ENCODE measurements at places on chromosomes 7 and 10. TPM values are rescaled to one million over a fixed set of nuclear protein-coding genes. Genes with fewer than 3 reads are reported as not detected.
A peak's percentile ranks its signal among the peaks of the same experiment; 100 is the strongest.

- no peak overlapping the region for H3K27ac ChIP-seq
- no peaks in the 10 kb centered on the region for H3K4me1 ChIP-seq
- no peaks in the 10 kb centered on the region for H3K27me3 ChIP-seq
- no peaks in the 10 kb centered on the region for H3K36me3 ChIP-seq
- no peak for DNase-seq
- H3K4me3 ChIP-seq, result no peak overlapping the region
These were observed 156.7 kb downstream of the PRKG1 start for GRCh38 chr10:51230887-51231585.

DNA sequence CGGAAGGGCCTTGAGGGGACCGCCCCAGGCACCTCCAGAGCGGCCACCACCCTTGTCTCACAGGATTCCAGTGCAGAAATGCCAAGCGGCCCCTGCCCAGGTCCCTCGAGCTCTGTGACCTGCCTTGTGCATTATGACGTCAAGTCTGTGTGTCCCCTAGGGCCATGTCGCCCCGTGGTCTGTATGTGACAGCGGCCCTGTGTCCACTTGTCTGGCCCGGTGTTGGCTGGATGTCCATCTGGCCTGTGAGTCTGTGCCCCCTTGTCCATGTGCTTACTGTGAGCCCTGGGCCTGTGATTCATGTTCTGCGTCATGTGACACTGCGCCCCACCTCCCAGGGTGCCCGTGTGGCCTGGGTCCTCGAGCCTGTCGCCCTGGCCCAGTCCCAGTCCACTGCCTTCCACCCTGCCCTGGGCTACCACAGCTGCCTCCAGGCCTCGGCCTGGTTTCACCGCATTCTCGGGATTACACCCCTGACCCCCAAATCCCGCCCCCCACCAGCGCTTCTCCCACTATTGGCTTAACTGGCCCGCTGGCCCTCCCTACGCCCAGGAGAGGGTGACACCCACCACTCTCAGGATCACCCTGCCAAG, 66.6 kb upstream of the ZNF722 start:
- no peak overlapping the region for H3K27ac ChIP-seq
- H3K36me3 ChIP-seq, result no peaks in the 10 kb centered on the region
- no peaks in the 10 kb centered on the region for H3K27me3 ChIP-seq
- no peaks in the 10 kb centered on the region for H3K4me1 ChIP-seq
- H3K4me3 ChIP-seq, result no peak overlapping the region

DNA sequence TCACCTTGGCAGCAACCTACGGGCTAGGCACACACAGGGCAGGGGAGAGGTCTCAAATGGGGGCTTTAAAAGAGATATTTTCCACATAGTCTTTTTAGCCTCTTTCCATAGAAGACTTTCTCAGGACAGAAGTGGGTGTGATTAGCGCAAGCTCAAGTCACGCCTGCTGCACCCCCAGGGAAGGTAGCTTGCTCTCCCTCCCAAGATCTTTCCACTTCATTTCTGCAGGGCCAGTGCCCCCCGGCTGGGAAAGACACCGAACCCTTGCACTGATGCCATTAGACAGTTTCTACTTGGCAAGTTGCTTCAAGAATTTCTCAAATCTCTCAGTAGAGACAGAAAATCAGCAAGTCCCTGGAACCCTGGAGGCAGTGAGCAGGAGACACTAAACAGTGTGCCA, 19.4 kb downstream of the CHST15 start:
- no peak overlapping the region for H3K4me3 ChIP-seq
- H3K36me3 ChIP-seq, result no peaks in the 10 kb centered on the region
- DNase-seq, result no peak
- H3K27ac ChIP-seq, result peak overlapping the region; percentile 9
- peaks cover 33% of the 10 kb centered on the region for H3K4me1 ChIP-seq

GRCh38 chr7:42770114-42770513, 141.8 kb downstream of the C7orf25 start:
- no peaks in the 10 kb centered on the region for H3K4me1 ChIP-seq
- H3K27me3 ChIP-seq, result no peaks in the 10 kb centered on the region
- no peak overlapping the region for H3K4me3 ChIP-seq
- no peak overlapping the region for H3K27ac ChIP-seq
- DNase-seq, result no peak

DNA sequence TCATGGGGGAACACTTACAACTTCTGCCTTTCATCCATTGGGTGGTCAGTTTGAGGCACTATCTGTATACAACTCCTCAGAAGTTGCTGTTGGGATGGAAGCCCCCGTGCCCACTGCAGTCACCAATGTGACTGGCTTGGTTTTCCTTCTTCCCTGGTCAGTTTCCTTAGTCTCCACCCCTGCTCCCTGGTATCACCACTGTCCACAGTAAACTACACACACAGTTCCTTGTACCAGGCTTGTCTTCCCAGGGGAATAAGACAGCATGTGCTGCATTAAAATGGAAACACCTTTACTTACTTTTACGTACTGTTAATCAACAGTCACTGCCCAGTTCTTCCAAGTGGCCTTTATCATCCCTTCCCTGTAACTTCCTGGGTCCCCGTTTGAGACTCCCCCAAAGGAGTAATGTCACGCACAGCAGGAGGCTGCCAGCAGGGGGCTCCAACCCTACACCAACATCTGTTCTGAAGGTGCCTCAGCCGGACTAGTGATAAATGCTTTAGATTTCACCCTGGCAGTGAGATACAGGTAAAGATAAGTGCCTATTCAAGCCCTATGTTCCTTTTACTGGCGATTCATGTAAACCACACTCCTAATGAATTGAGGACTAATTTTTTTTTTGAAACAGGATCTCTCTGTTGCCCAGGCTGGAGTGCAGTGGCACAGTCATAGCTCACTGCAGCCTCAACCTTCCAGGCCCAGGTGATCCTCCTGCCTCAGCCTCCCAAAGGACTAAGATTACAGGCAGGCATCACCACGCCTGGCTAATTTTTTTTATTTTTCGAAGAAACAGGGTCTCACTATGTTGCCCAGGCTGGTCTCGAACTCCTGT, 45.3 kb upstream of the PIK3AP1 start:
- no peaks in the 10 kb centered on the region for H3K27me3 ChIP-seq
- no peak overlapping the region for H3K4me3 ChIP-seq
- H3K27ac ChIP-seq, result peak overlapping the region; percentile 26
- no peaks in the 10 kb centered on the region for H3K36me3 ChIP-seq
- DNase-seq, result peak; percentile 85

DNA sequence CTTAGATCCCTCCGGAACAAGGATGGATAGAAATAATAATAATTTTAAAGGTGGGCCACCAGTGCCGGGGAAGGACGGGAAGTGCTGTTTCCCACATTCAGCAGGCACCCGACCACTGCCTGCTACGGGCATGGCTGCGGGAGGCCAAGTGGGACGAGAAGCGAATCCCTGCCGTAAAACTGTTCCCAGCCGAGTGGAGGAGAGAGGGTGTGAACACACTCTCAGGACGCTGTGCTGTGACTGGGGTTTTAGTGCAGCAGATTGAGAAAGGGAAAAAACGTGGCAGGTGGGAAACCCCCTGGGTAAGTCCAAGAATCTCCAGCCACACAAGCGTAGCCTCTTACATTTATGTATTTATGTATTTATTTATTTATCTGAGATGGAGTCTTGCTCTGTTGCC, 158.8 kb downstream of the DNAJB6 start:
- H3K36me3 ChIP-seq, result no peaks in the 10 kb centered on the region
- no peaks in the 10 kb centered on the region for H3K27me3 ChIP-seq
- no peak overlapping the region for H3K4me3 ChIP-seq
- no peak overlapping the region for H3K27ac ChIP-seq
- peak; percentile 26 for DNase-seq

FKBP14 gene
- 7.4 TPM for total RNA-seq

ZDHHC6 gene
- 28.4 TPM for total RNA-seq

- H3K27ac ChIP-seq, result no peak overlapping the region
- DNase-seq, result no peak
- H3K27me3 ChIP-seq, result no peaks in the 10 kb centered on the region
- H3K4me1 ChIP-seq, result no peaks in the 10 kb centered on the region
- no peaks in the 10 kb centered on the region for H3K36me3 ChIP-seq
These were observed 295.9 kb downstream of the GATA3 start for GRCh38 chr10:8350250-8350967.

- no peaks in the 10 kb centered on the region for H3K4me1 ChIP-seq
- no peak for DNase-seq
- H3K27me3 ChIP-seq, result no peaks in the 10 kb centered on the region
- H3K4me3 ChIP-seq, result no peak overlapping the region
These were observed 50.2 kb upstream of the LANCL2 start for GRCh38 chr7:55314967-55315366.

DNA sequence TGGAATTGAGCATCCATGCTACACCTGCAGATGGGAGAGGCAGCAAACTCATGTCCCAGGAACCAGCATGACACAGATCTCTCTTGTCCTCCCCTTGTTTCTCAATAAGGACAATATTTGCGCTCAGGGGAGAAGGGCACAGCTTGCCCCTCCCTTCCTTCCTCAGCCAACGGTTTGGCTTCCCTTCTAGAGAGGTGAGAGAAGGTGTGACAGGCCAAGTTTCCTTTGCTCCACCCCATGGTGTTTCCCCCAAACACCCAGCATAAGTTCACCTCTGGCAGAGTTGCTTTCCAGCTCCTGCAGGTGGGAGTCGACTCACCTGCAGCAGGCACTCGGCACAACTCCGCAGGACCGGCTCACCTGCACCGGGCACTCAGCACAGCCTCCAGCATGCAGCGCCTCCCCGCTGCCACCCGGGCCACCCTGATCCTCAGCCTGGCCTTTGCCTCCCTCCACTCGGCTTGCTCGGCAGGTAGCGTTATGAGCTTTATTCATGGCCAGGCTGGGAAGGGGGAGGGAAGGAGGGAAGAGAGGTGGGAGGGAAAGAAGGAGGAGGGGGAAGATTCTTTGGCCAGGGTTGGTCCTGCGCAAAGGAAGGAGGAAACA, at the start of the genes ATP6V0A4 and TMEM213:
ATP6V0A4 (minus strand) TSS at position 482 of the 606 bp plus-strand sequence. CDS start 26,949 bp downstream, outside the sequence.
TMEM213 (plus strand) TSS at position 280 of the 606 bp plus-strand sequence; CDS start at position 391, 111 bp downstream.
- peaks cover 3% of the 10 kb centered on the region for H3K4me1 ChIP-seq
- peak within 1 kb of the TSS; percentile 77 for H3K27ac ChIP-seq
- H3K4me3 ChIP-seq, result no peak within 1 kb of the TSS

GRCh38 chr7:129008645-129009414, 46.1 kb downstream of the TNPO3 start:
- no peak overlapping the region for H3K27ac ChIP-seq
- H3K27me3 ChIP-seq, result no peaks in the 10 kb centered on the region
- H3K4me1 ChIP-seq, result peaks cover 7% of the 10 kb centered on the region
- no peak overlapping the region for H3K4me3 ChIP-seq
- no peak for DNase-seq

CD36 gene
- total RNA-seq, result 35.5 TPM

GRCh38 chr7:78315119-78315518, 516.5 kb downstream of the PHTF2 start:
- no peak overlapping the region for H3K4me3 ChIP-seq
- no peaks in the 10 kb centered on the region for H3K36me3 ChIP-seq
- no peak overlapping the region for H3K27ac ChIP-seq
- H3K27me3 ChIP-seq, result no peaks in the 10 kb centered on the region
- no peak for DNase-seq

DNA sequence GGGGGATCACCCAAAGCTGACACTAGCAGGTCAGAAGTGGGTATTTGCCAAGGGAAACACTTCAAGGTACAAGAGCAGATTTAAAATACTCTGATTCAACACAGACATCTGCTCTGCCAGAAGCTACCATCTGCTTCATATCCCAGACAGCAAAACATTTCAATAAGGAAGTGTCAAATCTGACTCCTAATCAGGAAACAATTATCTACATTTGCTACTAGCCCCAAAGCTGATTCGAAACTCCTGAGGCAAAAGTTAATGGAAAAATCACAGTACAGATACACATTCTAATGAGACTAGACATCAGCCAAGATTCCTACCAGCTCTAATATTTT, 48.9 kb downstream of the PARD3 start:
- H3K4me1 ChIP-seq, result no peaks in the 10 kb centered on the region
- no peak overlapping the region for H3K27ac ChIP-seq
- no peak overlapping the region for H3K4me3 ChIP-seq

DNA sequence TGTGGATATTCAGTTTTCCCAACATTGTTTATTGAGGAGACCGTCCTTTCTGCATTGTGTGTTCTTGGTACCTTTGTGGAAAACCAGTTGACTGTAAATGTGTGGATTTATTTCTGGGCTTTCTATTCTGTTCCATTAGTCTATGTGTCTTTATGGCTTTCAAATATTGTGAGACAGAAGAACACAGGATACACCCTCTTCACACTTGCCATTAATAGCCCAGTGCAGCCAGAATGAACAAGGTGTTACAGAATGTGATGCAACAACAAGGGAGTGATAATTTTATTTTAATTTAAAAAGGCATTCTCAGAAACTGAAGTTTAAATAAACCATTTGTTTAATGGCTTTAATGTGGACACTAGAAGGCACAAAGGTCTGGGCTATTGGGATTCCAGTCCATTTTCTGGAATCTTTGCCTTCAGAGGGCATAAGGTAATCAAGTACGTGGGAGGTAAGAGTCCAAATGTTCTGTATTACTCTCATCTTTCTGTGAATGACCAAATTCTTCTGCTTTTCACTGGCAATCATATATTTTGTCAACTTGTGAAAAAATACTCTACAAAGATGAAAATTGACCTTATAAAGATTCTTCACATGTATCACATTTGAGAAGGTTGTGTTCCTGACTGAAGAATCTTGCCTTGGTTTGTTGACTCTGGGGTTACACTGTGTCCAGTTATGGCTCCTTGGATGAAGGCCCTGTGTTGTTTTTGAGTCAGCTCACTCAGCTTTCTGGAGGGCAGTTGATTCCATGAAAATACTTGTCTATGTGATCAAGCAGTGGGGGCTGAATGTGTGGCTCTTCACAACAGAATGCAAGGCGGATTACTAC, 962.7 kb downstream of the LRMDA start:
- no peaks in the 10 kb centered on the region for H3K27me3 ChIP-seq
- no peak overlapping the region for H3K27ac ChIP-seq
- no peak for DNase-seq
- H3K4me1 ChIP-seq, result no peaks in the 10 kb centered on the region
- no peak overlapping the region for H3K4me3 ChIP-seq

- H3K4me3 ChIP-seq, result no peak overlapping the region
- H3K4me1 ChIP-seq, result no peaks in the 10 kb centered on the region
- H3K36me3 ChIP-seq, result no peaks in the 10 kb centered on the region
- no peaks in the 10 kb centered on the region for H3K27me3 ChIP-seq
- no peak overlapping the region for H3K27ac ChIP-seq
- no peak for DNase-seq
These were observed 70.0 kb downstream of the PRKG1 start for GRCh38 chr10:51144161-51144781.

- DNase-seq, result no peak
- H3K27me3 ChIP-seq, result no peaks in the 10 kb centered on the region
- no peaks in the 10 kb centered on the region for H3K4me1 ChIP-seq
- no peak overlapping the region for H3K27ac ChIP-seq
These were observed 7.4 kb downstream of the CPSF4 start for GRCh38 chr7:99446096-99446495.

PKD2L1 gene
- total RNA-seq, result not detected

PLEKHS1 gene
- 42.0 TPM for total RNA-seq

DNA sequence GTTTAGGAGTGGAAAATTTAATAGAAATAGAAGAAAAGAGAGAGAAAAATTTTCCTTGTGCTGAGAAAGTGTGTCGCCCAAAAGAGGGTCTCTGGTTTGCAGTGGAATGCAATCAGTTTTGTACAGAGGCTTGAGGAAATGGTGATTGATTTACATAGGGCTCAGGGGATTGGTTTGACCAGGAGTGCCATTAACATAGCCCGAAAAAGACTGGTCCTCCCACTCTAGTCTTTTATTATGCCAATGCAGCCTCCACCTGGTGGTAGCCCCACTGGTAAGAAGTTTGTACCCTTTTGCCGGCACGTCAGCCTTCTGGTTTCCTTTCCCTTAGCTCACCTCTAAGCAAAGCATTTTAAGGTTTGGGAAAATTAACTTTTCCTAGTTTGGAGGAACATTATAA, 885.3 kb downstream of the XPNPEP1 start:
- H3K27ac ChIP-seq, result no peak overlapping the region
- H3K4me1 ChIP-seq, result no peaks in the 10 kb centered on the region
- H3K27me3 ChIP-seq, result no peaks in the 10 kb centered on the region
- no peak for DNase-seq

Data from Peyer's patch (tissue), 4 donors.